Tibial nerve (tissue), 4 donors: ENCODE measurements at places on chromosomes 1 and 21.

DNA sequence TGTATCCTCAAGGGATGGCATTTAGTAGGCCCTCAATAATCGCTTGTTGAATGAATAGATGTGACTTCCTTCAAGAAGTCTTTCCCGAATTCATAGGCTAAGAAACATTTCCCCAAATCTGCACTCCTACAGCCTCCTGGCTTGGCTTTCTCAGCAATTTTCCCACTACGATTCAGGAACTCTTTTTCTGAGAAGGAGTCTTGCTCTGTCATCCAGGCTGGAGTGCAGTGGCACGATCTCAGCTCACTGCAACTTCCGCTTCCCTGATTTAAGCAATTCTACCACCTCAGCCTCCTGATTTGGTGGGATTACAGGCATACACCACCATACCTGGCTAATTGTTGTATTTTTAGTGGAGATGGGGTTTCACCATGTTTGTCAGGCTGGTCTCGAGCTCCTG lies 37.9 kb upstream of the IFFO2 start:
- no peak for DNase-seq

DNA sequence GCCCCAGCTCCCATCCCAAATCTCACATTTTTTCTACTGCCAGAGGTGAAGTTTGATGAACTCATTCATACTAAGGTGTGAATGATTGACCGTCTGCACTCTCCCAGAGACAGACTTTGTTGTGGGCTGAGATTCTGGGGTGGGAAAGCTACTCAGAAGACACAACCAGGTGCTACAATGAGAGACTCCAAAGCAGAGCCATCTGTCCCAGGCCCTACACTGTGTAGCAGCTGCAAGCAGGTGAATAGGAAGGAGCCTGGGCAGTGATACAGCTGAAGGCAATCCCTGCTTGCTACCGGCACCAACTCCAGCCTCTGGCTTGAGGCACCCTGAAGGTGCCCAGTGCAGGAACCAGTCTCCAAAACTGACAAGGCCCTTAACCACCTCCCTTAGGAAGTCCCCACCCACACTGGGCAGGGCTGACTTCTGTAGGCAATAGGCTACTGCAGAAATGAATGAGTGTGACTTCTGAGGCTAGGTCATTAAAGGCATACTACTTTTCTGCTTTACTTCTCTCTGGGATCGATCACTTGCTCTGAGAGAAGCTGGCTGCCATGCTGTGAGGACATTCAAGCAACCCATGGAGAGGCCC lies 79.7 kb upstream of the RUNX3 start:
- no peak for DNase-seq

- DNase-seq, result no peak
Measured at GRCh38 chr1:232225336-232226131, 404.4 kb downstream of the SIPA1L2 start.

DNA sequence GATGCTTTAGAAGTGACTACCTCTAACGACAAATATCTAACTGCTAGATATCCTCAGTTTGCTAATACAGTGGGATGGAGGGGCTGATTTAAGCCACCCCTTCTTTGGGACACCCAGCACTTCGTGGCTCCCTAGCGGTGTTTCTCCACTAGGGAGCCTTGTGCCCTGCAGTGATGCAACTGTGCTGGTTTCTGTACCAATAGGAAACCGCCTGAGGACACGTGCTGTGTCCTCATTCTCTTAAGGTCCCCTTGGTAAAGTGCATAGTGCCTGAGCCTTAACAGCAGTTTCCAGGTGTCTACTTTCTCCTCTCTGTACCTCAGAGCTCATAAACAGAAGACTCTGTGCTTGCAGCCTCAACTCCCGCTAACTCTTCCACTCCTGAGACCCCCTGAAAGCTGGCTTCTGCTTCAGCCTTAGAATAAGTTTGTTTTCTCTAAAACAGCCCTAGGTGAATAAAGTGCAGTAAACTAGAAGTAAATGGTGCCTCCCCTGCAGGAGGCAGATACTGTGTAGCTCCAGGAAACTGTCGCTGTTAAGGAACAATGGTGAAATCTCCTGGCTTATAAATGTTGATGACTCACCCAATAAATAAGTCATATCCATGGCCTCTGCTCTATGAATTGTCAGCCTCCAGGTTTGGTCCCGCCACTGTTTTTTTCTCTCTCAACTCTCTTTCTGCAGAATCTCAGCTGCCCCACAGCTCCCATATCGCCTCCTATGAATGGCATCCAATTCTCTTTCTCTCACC lies 130.4 kb downstream of the AK5 start:
- no peak for DNase-seq

DNA sequence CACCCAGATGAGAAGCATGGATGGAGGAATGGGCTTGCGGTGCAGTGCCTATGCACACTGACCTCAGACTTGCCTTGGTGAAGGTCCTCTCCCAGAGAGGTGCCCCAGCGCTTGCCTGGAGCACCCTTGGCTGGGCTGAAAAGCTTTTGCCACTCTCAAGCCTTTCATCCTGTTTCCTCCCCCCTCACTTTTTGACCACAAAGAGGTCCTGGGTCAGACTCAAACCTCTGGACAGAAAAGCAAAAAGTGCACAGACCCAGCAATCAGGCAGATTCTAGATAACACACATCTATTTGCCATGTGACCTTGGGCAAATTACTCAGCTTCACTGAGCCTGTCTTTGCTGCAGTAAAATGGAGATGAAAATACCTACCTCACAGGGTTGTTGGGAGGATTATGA lies 7.3 kb downstream of the TMEM35B start:
- no peak for DNase-seq

GRCh38 chr1:117512728-117513321 lies 93.0 kb upstream of the TENT5C start:
- no peak for DNase-seq
